ENCODE measurements at places on chromosomes 1 and 21. TPM values are rescaled to one million over a fixed set of nuclear protein-coding genes. Genes with fewer than 3 reads are reported as not detected.
A peak's percentile ranks its signal among the peaks of the same experiment; 100 is the strongest.

- DNase-seq = no peak
Observed at GRCh38 chr1:41161846-41162245, 80.3 kb downstream of the SCMH1 start.

- DNase-seq = no peak
Observed at GRCh38 chr21:42702720-42703119, 49.3 kb downstream of the PDE9A start.

DNA sequence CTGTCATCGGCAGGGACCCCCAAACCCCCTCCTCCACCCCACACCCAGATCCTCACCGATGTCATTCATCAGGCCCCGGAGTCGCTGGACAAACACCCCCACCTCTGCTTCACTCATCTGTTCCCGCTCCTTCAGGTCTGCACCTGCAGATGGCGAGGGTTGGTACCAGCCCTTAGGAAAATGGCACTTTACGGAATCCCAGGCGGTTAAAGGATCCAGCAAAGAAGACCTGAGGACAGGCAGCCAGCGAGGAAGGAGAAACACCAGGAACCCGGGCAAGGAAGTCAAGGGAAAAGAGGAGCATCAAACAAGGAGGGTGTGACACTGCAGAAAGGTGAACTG, 13.8 kb downstream of the ECHDC2 start:
- DNase-seq = no peak

The SLC6A9 gene
- polyA plus RNA-seq = 0.88 TPM

The ZBTB8A gene
- 1.8 TPM for polyA plus RNA-seq

DNA sequence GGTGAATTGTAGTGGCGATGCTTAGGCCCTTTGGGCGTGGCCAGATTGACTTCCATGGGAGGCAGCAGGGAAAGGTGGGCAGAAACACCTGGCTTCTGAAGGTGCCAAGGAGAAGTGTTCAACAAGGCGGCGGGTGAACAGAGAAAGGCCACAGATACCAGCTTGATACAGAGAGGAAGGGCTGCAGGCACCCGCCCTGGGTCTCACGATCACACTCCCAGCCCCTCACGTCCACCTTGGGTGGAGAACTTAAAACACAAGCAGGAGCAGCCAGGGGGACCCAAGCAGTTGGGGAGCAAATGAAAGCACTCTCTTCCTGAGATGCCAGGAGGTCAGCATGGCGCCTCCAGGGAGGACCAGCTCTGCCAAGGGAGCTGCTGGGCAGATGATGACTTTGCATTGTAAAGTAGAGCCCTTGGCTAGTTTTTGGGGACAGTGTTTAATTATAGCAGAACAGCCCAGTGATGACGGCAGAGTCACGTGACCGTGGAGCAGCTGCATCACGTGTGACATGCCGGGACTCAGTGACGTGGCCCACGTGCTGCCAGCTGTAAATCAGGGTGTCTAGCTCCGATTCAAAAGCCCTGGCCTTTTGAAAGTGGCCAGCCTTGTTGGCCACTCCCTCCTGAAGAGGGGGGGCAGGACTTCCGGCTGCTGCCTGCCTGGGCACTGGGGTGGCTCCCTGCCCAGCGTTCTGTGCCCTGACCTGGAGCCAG, 19.0 kb downstream of the SLC37A1 start:
- peak; percentile 61 for DNase-seq

DNA sequence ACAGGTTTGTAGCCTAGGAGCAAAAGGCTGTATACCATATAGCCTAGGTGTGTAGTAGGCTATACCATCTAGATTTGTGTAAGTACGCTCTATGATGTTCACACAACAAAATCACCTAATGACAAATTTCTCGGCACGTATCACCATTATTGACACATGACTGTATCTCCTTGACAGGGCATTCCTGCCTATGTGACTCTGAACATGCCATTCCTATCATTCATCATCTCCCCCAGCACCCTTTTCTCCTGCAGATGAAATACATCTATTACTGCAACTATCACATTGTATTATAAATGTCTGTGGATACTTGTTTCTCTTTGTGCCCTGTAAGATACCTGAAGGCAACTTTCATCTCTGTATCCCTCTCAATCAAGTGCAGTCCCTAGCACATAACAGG, 29.9 kb downstream of the TP53BP2 start:
- no peak for DNase-seq

The UBL4B gene
- polyA plus RNA-seq = not detected

The ADCY10 gene
- 0.16 TPM for polyA plus RNA-seq

DNA sequence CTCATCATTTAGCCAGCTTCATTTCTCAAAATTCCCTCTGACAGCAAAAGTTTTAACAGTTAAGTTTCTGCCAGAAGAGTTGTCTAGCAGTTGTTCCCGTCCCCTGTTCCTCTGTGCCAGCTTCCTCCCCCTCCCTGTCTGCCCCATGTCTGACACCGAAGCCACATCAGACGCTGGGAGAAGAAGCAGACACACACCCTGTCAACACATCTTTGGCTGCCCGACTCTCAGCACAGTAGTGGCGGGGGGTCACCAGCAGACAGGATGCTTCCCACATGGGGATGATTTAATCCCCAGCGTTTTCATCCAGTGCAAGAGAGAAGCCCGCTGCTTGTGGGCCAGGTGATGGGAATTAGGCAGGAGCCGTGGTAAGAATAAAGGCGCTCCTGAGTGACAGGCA, 379.4 kb upstream of the RUNX1 start:
- DNase-seq = peak; percentile 58

- no peak for DNase-seq
Observed at GRCh38 chr1:219271818-219272535, 98.3 kb downstream of the LYPLAL1 start.

The CLEC20A gene
- polyA plus RNA-seq = not detected

- DNase-seq = no peak
Observed at GRCh38 chr1:117985973-117986372, 56.4 kb downstream of the WDR3 start.

The CLCA4 gene
- not detected for polyA plus RNA-seq

The LENEP gene
- not detected for polyA plus RNA-seq

DNA sequence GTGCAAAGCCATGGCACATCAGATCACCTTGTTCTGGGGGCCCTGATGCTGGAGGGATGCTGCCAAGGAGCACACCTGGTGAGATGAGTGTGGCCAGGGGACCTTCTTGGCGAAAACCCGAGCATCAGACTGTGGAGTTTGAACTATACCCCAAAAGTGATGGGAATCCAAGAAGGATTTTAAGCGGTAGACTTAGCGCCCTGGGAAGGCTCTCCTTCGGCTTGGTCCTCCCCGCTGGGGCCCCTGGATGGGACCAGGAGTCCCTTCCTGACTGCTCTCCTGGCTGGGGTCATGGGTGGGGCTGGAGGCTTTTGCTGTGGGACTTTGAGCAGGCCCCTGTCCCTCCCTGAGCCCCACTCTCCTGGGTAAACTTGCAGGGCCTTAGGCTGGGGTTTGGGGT, 10.5 kb downstream of the ZNF362 start:
- DNase-seq = no peak

DNA sequence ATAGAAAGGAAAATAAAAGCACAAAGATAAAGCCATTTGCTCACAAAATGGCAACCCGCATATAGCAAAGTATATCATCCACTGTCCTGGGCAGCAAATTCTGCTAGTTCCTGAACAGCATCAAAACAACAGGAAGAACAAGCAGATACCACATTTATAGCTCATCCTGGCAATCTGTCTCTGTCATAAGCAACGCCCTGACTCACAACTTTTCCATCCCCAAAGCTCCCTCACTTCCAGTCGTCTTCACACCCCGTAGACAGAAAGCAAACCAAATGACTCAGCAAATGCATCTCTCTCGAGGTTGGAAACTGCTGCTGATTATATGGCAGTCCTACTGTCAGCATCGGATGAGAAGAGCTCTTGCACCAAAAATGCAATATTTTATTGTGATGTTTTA, 65.8 kb downstream of the AK5 start:
- DNase-seq = no peak

DNA sequence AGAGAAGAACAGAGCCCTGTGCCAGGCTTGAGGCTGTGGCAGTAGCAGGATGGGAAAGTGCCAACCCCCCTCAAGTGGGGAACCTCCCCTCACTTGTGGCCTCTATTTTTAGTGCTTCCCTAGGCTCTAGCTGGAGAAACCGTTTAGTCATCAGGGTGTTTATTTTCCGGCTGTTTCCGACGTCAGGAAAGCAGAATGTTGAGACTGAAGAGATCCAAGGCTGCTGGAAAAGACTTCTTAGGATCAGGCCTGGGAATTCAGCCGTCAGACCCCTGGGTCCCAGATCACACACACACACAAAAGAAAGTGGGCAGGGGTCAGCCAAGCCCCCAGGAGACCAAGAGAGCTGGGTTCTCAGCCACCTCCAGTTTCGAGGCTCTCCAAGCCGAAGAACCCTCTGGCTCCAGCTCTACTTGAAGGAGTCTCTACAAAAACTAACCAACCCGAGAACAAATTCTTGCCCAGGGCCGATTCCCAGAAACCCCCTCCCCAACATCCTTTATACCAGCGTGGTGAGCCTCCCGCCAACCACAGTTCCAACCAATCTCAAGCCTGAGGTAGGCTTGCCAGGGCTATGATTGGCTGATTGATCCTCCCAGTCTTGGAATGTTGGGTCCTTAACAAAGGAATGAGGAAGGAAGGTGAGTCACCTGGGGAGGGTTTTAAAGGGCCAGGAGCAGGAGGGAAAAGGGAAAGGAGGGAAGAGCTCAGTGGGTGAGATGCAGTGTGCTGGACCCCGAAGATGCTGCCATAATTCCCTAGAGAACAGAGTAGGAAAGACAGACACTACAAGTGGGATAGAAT, 2.5 kb upstream of the MEF2D start:
- peak; percentile 93 for DNase-seq

GRCh38 chr1:163737261-163737660, 415.5 kb downstream of the NUF2 start:
- no peak for DNase-seq

DNA sequence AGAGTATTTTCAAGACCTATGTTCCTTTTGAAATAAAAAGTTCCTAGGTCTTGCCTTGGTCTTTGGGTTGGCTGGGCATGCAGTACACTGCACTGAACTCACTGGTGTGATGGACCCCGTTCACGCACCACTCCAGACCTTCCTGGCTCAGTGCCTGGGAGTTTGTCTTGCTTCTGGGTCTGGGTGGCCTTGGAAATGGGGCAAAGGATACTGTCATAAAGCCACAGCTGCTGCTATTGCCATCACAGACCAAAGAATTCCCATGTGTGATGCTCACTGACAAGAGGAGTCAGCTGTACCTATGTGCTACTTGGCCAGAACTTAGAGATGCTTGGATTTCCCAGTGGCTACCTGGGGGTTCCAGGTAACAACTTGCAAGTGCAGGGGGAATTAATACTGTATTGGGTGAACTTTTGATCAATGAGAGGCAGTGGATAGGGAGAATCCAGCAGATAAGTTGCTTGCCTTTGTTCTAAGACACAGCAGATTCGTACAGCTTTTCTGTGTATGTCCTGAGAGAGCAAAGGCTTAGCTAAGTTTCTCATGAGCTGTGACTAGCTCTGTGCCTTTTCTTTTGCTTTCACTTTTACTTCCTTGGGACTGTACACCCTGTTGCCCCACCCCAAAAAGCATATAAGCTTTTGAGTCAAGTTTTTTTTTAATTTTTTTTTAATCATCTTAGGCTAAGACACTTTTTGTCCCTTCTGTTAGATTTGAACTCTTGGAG, 115.3 kb downstream of the RUNX1 start:
- DNase-seq = no peak

DNA sequence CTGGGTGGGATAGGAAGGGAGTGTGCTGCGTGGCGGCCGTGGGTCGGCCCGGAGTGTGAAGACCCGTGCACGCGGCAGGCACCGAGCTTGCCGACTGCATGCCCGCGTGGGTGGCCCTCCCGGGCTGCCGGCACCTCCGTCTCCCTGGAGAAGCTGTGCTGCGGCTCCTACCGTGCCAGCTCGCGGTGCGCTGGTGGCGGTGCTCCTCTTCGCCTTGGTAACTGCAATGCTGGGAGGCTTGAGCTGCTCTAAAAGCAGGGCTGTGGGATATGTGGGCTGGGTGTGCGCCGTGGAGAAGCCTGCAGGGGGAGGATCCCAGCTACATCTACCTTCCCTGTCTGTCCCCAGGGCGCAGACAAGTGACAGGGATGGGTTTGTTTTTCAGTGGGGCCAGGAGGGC, 2.4 kb downstream of the GABRD start:
- DNase-seq = no peak

The RHD gene
- polyA plus RNA-seq = not detected

DNA sequence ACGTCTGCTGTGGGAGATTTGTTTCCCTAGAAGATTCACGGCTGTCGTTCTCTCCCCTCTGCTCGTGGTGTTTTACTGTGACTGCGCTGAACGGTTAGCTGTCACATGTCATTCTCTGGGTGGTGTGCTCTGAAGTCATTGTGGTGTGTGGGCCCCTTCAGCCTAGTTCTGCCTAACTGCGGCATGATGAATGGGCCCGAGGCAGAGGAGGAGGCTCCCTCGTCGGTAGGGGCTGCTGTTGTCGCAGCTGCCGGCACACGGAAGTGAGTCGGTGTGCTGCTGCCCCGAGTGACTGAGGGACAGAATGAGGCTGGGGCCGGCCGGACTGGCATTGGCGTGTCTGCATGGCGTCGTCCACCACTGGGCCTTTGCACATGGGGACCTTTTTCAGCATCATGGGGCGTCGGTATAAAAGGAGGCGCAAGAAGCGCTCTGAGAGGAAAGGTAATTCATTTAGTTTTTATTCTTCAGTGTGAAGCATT, 77.9 kb downstream of the ADARB1 start:
- no peak for DNase-seq

The LINGO4 gene
- polyA plus RNA-seq = 0.10 TPM

- no peak for DNase-seq
Observed at GRCh38 chr1:993379-993995, 6.4 kb downstream of the HES4 start.

- no peak for DNase-seq
Observed at GRCh38 chr21:26815197-26815596, 30.0 kb downstream of the ADAMTS1 start.

DNA sequence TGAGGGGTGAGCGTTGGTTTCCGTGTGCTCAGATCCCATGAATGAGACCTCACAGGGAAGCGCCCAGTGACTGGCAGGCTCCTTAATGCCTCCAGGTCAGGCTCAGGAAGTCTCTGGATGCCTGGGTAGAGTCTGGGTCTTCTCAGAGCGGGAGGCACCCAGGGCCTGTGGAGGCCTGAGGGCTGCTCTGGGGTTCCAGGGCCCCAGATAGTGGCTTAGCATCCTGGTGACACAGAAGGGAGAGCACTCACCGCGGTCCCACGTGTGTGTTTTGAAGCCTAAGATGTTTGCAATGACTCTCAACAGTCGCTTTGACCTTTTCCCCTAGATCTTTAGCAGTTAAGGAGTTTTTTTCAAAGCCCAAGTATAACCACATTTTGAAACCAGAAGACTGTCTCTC, 25.0 kb downstream of the PRMT2 start:
- DNase-seq = no peak

- DNase-seq = no peak
Observed at GRCh38 chr1:155043793-155044192, 7.3 kb upstream of the ADAM15 start.
